Activated CD8-positive, alpha-beta memory T cell treated with anti-CD3 and anti-CD28 coated beads, Interleukin-2, amount 10 ng/mL, durations not matched to agents 7 days and 5 days (primary cell): ENCODE measurements at places on chromosomes 6 and 20. TPM values are rescaled to one million over a fixed set of nuclear protein-coding genes. Genes with fewer than 3 reads are reported as not detected.

DNA sequence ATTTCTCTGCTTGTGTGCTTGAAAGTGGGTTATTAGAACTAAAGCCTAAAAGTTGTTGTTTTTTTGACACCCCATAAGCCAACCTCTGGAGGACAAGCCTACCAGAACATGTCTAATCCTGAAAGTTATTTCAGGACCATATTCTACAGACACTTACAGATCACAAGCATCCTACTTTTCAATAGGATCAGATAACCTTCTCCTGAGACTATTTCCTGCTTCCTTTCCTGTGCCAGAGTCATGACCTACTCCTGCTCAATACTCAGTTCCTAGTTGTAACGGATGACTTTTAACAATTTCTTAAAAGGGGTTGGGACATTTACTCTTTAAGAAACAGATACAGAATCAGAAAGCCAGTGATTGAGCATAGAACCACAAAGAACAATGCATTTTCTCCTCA is 5.3 kb upstream of the FILIP1 start:
- H3K27ac ChIP-seq: no peak overlapping the region
- H3K4me1 ChIP-seq: peaks cover 20% of the 10 kb centered on the region
- no peak for DNase-seq
- H3K4me3 ChIP-seq: no peak overlapping the region

DNA sequence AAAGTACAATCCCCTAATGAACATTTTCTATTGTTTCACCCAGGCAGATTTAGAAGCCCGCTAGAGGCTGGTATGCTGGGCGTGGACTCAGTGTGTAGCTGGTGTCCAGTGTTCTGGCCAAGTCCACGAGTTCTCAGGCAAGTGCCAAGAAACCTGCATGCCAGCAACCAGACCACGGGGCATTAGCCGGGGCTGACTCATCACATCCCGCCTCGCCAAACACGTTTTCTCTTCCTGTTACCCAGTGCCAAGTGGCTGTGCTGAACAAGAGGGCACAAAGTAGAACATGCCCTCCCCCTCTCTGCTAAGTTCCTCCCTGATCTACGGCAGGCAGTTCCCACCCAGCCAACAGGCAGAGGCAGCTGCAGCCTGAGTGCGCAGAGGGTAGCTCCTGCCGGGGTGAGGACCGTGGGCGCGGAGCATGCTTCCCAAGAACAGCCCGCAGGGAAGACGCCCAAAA is 29.6 kb downstream of the RAMACL start:
- H3K27me3 ChIP-seq: peaks cover 2% of the 10 kb centered on the region
- no peak overlapping the region for H3K27ac ChIP-seq
- no peak overlapping the region for H3K4me3 ChIP-seq
- no peak for DNase-seq
- H3K4me1 ChIP-seq: peaks cover 5% of the 10 kb centered on the region

DNA sequence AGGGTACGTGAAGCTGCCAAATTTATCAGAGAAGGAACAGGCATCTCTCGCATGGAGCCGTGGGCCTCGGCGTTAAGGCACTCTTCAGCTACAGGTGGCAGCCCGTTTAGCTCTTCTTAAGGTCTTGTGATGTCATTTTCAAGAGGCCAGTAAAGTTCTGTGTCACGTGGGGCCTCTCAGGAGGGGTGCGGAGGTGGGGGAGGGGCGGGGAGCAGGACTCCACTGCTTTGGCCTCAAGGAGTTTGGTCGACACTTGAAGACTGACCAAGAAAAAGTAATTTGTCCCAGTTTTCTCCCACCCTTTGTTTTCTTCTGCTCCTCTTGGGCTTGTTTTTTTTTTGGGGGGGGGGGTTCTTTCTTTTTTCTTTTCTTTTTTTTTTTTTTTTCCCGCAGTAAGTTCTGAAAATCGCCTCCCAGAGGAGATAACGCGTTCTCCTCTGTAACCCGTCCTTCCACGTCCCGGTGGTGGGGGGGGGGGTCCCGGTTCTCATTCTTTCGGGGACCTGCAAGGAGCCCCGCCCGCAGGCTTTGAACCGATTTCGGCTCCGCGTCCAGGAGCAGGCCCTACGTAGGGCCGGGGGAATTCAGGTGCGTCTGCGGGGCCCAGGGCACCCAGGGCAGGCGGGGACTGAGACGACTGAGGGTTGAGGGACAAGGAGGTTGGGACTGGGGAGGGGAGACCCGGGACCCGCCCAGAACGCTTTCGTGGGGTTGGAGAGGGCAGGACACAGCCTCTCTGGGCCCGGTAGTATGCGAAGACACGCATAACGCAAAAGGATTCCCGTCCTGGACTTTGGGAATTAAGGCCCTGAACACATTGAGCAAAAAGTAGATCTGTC is 26.0 kb downstream of the GPX6 start:
- peaks cover 67% of the 10 kb centered on the region for H3K27me3 ChIP-seq
- peaks cover 16% of the 10 kb centered on the region for H3K4me1 ChIP-seq
- H3K36me3 ChIP-seq: no peaks in the 10 kb centered on the region
- no peak overlapping the region for H3K27ac ChIP-seq
- DNase-seq: peak; percentile 56

DNA sequence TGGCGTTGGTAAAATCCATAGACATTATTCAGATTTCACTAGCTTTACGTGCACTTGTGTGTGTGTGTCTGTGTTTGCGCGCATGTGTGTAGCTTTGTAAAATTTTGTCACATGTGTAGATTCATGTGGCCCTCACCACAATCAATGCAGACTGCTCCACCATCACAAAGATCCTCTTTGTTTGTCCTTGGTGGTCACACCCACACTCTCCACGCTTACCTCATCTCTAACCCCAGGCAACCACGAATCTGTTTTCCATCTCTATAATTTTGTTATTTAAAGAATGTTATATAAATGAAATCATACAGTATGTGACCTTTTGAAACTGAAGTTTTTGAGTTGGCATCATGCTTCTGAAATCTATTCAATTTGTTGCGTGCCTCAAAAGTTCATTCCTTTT is 58.5 kb downstream of the GRM1 start:
- H3K36me3 ChIP-seq: no peaks in the 10 kb centered on the region
- DNase-seq: no peak
- no peak overlapping the region for H3K27ac ChIP-seq
- H3K27me3 ChIP-seq: no peaks in the 10 kb centered on the region
- no peaks in the 10 kb centered on the region for H3K4me1 ChIP-seq
- no peak overlapping the region for H3K4me3 ChIP-seq

CDH22 gene
- not detected for total RNA-seq

NANP gene
- 4.7 TPM for total RNA-seq

C4B gene
- 3.5 TPM for total RNA-seq
